ENCODE measurements at places on chromosomes 2 and 18. TPM values are rescaled to one million over a fixed set of nuclear protein-coding genes. Genes with fewer than 3 reads are reported as not detected.

- H3K4me3 ChIP-seq = no peak overlapping the region
- no peak overlapping the region for H3K27ac ChIP-seq
- no peak for DNase-seq
- no peaks in the 10 kb centered on the region for H3K36me3 ChIP-seq
Observed at GRCh38 chr18:9095297-9096006, 7.0 kb upstream of the NDUFV2 start.

DNA sequence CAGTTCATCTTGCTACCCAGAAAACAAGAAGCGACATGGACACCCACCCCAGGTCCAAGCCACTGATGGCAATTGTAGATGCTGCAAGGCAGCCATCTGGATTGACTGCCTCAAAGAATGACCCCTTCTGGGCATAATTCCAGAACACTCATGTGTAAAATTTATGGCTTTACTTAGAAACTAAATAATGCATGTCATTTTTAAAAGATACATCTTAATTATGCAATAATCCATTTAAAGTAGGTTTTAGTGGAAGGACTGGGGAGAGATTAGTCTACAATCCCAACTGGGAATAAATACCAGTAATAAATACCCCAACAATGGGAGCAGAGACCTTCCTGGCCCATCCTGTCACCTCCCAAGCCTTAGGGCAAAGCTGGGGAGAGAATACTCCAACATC lies 247.7 kb downstream of the SS18 start:
- DNase-seq = no peak
- no peak overlapping the region for H3K4me3 ChIP-seq
- no peak overlapping the region for H3K27ac ChIP-seq
- no peaks in the 10 kb centered on the region for H3K4me1 ChIP-seq

DNA sequence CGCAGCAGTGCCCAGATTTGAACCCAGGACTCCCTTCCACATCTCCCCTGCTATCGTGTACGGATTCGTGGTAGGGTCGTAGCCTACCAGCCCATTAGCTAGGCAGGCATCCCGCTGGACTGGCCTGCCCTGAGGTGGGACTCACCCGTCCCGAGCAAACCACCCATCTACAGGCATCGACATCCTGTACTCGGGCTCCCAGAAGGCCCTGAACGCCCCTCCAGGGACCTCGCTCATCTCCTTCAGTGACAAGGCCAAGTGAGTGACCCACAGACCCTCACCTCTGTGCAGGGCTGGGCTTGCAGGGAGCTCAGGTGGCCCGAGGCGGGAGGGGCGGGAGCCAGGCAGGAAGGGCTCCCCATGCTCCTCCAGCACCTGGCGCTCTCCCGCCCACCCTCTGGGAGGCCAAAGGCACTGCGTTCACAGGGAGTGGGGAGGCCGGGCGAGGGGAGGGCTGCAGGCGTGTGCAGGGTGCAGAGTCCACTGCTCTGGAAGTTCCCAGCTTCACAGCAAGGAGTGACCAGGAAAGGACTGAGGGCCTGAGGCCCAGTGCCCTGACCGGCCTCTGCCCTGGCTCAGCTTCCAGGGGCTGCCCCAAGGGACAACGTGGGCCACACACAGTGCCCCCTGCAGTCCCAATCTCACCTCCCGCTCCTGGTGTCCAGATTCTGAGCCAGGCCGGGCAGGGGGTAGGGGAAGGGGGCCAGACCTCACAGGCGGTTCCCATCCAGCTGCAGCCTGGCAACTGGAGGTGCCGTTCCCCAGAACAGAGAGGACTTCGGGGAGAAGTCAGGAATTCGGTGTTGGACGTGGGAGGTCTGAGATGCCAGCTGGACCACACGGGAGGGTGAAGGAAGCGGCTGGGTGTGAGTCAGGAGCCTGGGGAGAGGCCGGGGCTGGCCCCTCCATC lies 5.4 kb downstream of the AGXT start:
- no peak overlapping the region for H3K4me3 ChIP-seq
- no peaks in the 10 kb centered on the region for H3K36me3 ChIP-seq
- DNase-seq = no peak
- no peak overlapping the region for H3K27ac ChIP-seq
- H3K27me3 ChIP-seq = no peaks in the 10 kb centered on the region
- H3K4me1 ChIP-seq = no peaks in the 10 kb centered on the region

GRCh38 chr2:61834893-61835292 lies 19.0 kb downstream of the FAM161A start:
- H3K4me1 ChIP-seq = no peaks in the 10 kb centered on the region
- no peaks in the 10 kb centered on the region for H3K36me3 ChIP-seq
- H3K4me3 ChIP-seq = no peak overlapping the region
- H3K27me3 ChIP-seq = no peaks in the 10 kb centered on the region
- no peak overlapping the region for H3K27ac ChIP-seq

DNA sequence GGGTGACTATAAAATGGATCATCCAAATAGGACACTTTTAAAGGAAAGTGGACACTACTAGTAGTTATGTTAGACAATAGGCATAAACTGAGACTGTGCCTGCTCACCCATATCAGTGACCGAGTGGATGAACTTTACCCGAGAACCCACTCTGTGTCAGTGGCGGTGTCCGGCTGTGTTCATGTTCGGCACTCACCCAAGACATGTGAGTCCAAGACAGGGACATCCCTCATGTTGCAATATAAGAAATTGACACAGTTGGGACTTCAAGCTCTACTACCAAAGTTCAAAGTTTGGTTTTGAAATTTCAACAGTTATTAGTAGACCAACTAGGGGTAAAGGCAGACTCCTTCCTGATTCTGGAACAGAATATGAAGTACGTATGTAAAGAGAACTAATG lies 326.3 kb upstream of the TNP1 start:
- H3K4me1 ChIP-seq = peaks cover 7% of the 10 kb centered on the region
- H3K27me3 ChIP-seq = no peaks in the 10 kb centered on the region
- no peaks in the 10 kb centered on the region for H3K36me3 ChIP-seq
- no peak overlapping the region for H3K4me3 ChIP-seq
- peak; percentile 26 for DNase-seq

DNA sequence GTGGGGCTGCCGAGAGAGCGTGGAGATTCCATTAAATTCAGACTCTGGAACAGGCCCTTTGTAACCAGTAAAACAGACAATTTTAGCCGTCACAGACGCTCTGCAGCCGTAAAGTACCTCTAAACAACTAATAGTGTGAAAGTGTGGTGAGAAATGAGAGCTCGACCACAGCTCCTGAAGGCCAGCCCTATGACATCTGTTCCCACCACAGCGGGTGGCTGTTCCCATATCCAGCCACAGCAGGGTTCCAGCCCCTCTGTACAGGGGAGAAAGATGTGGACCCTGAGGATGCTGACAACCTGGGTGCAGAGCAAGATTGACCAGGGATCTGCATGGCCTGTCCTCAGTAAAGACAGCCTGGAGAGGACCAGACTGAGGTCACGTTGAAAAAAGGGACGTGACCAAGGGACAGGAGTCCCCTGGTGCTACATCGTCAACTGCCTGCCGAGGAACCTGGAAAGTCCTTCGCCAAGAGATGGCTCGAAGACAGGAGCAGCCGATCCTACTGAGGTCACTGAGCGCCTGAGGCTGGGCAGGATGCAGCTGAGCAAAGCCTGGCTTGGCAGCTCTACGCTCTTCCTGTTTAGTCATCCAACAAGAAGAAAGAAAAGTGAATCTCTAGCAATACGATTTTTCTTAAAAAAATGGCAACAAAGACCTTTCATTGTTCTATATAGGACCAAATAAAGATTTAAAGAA lies 831.7 kb downstream of the RNF144A start:
- H3K36me3 ChIP-seq = no peaks in the 10 kb centered on the region
- H3K27ac ChIP-seq = no peak overlapping the region
- DNase-seq = no peak
- H3K27me3 ChIP-seq = no peaks in the 10 kb centered on the region
- no peak overlapping the region for H3K4me3 ChIP-seq

- no peaks in the 10 kb centered on the region for H3K27me3 ChIP-seq
- H3K4me1 ChIP-seq = no peaks in the 10 kb centered on the region
- no peak overlapping the region for H3K27ac ChIP-seq
- H3K4me3 ChIP-seq = no peak overlapping the region
Observed at GRCh38 chr2:153811516-153811915, 60.2 kb upstream of the GALNT13 start.

DNA sequence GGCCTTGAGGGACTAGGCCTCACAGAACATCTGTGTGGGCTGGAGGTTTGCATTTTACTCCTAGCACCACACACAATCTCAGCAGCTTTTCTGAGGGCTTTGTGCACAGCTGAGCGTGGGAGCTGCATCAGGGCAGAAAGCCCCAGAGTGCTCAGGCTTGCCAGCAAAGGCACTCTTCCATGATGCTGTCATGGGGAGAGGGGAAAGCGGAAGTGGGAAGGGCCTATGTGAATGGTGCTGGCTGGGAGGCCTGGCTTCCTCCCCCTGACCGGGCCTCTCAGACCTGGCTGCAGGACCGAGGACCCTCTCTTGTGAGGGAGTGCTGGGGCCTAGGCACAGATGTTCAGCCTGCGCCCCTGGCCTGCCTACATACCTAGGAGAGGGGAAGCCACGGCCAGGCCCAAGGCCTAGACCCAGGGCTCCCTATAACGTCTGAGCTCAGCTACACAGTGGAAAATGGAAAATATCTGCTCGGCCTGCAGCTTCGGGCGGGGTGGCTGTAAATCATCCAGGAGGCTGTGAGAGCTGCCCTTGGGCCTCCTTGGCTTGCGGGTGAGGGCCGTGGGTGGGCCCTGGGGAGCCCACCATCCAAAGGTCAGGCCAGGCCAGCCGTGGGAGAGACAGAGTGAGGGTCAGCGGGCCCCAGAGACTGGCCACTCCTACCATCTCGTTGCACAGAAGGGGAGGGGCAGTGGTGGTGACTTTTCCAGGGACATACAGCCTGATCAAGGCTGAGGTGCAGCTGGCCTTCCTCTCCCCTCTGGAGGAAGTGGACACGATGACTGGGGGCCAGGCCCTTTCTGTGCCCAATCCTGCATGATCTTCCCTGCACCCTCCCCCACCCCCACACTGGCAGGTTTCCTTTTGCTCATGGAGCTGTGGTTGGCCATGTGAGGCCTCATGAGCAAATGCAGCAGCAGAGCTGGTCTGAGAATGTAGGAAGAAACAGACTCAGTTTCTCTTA lies 22.8 kb downstream of the GLI2 start:
- no peaks in the 10 kb centered on the region for H3K27me3 ChIP-seq
- H3K27ac ChIP-seq = peak overlapping the region; percentile 67
- H3K36me3 ChIP-seq = no peaks in the 10 kb centered on the region
- DNase-seq = no peak

- H3K4me3 ChIP-seq = no peak overlapping the region
- H3K27me3 ChIP-seq = no peaks in the 10 kb centered on the region
- H3K4me1 ChIP-seq = peaks cover 9% of the 10 kb centered on the region
- DNase-seq = no peak
- H3K36me3 ChIP-seq = no peaks in the 10 kb centered on the region
- no peak overlapping the region for H3K27ac ChIP-seq
Observed at GRCh38 chr18:12515550-12515949, 107.8 kb downstream of the PRELID3A start.

- no peaks in the 10 kb centered on the region for H3K27me3 ChIP-seq
- no peaks in the 10 kb centered on the region for H3K36me3 ChIP-seq
- H3K4me3 ChIP-seq = peak overlapping the region; percentile 87
Observed at GRCh38 chr2:48313036-48313877, 216.7 kb upstream of the STON1 start.

- DNase-seq = no peak
- H3K36me3 ChIP-seq = no peaks in the 10 kb centered on the region
- H3K4me3 ChIP-seq = no peak overlapping the region
- no peak overlapping the region for H3K27ac ChIP-seq
Observed at GRCh38 chr2:130759906-130760753, 4.8 kb downstream of the AMER3 start.

GRCh38 chr2:33509908-33510585 lies 33.6 kb downstream of the RASGRP3 start:
- H3K4me3 ChIP-seq = no peak overlapping the region
- H3K4me1 ChIP-seq = peaks cover 38% of the 10 kb centered on the region
- peak overlapping the region; percentile 20 for H3K27ac ChIP-seq
- DNase-seq = no peak

- no peak overlapping the region for H3K4me3 ChIP-seq
- H3K36me3 ChIP-seq = no peaks in the 10 kb centered on the region
- no peaks in the 10 kb centered on the region for H3K4me1 ChIP-seq
Observed at GRCh38 chr18:56302156-56302555, 336.2 kb downstream of the TXNL1 start.

DNA sequence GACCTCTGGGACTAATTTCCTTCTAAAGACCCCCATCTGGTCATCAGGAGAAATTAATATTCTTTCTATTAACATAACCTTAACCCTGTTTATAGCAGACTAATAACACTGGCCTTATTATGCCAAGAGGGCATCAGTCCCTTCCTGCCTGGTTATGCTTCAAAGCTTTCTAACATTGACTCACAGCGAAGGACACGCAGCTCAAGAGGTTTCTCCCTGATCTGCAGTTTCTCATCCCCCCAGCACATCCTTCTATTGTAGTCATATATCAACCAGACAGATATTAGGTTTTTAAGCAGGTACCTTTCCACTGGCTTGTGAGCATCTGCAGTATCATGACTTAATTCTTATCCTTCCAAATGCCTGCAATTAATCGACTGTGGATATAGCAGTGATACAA lies 100.0 kb upstream of the CXCR4 start:
- DNase-seq = no peak
- no peak overlapping the region for H3K27ac ChIP-seq

GRCh38 chr2:228846161-228846560 lies 424.9 kb downstream of the PID1 start:
- no peak overlapping the region for H3K27ac ChIP-seq
- no peaks in the 10 kb centered on the region for H3K27me3 ChIP-seq
- no peaks in the 10 kb centered on the region for H3K4me1 ChIP-seq

DNA sequence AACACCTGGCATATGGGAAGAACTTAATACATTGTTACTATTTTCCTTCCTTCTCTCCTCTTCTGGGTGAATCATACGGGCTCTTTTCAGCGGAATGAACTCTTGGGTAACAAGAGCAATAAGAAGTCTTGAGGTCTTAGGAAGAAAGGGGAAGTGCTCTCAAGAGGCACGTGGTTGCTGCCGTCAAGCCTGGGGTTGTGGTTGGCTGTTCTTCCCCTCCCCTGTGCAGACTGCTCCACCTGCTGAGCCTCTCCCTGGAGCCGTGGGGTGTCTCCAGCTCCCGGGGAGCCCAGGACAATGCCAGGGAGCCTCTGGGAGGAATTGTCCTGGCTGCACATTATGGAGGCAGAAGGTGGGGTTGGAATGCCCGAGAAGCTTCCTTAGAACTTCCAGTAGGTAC lies 19.4 kb downstream of the TOGARAM2 start:
- no peaks in the 10 kb centered on the region for H3K27me3 ChIP-seq
- no peaks in the 10 kb centered on the region for H3K4me1 ChIP-seq
- no peak overlapping the region for H3K27ac ChIP-seq

DNA sequence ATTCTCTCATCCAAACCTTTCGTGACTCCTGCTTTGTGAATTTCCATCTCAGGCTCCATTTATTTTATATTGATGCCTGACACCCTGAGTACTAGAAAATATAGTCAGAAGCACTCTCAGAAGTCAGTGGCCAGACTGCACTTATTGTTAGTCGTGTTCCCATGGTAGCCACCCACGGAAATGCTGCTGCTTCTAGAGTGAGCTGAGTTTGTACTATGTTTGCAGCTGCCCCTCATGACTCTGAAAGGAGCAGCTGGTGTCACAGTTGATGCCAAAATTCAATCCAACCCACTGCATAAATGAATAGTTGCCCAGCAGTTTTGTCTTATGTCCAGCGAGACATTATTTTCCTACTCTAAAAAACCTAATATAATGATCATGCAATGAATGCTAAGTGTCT lies 265.2 kb upstream of the SPHKAP start:
- H3K27ac ChIP-seq = no peak overlapping the region
- H3K36me3 ChIP-seq = no peaks in the 10 kb centered on the region
- H3K4me3 ChIP-seq = no peak overlapping the region
- no peaks in the 10 kb centered on the region for H3K4me1 ChIP-seq
- no peaks in the 10 kb centered on the region for H3K27me3 ChIP-seq

Gene B3GNT7
- total RNA-seq = 0.60 TPM

Gene TDRD15
- 0.68 TPM for total RNA-seq

Gene TNFAIP6
- total RNA-seq = 0.88 TPM

Gene CD8B
- total RNA-seq = 2.2 TPM
